CD4-positive, alpha-beta T cell (primary cell): ENCODE measurements at places on chromosomes 5 and 9. TPM values are rescaled to one million over a fixed set of nuclear protein-coding genes. Genes with fewer than 3 reads are reported as not detected.
A peak's percentile ranks its signal among the peaks of the same experiment; 100 is the strongest.

DNA sequence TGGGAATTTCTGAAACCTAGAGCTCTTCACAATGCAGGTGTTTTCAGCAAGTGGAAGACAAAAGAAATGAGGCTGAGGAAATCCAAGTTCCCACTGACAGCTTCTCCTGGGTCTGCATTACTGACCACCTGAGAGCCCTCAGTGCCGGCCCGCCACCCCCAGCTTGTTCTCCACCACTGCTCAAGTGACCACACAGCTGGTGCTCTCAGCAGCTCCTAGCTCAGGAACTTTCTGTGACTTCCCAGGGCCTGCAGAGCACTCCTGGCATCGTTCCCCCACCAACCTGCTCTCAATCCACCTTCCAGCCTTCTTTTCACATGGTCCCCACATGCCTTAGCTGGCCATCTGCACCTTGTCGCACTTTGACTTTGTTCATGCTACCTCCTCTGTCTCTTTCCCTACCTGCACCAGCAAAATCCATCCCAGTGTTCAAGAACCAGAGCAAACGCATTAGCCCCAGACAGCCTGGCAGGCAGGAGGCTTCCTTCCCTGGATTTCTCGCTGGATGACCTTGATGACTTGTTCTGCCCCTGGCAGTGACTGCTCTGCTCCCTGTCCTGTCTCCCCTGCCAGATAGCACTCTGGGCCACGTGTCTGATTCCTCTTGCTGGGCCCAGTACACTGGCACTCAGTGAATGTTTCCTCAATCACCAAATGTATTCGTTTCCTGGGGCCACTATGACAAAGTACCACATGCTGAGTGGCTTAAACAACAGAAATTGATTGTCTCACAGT lies 35.1 kb upstream of the NANS start:
- no peak overlapping the region for H3K27ac ChIP-seq
- H3K36me3 ChIP-seq = peaks cover 28% of the 10 kb centered on the region
- H3K27me3 ChIP-seq = no peaks in the 10 kb centered on the region
- no peak overlapping the region for H3K4me3 ChIP-seq

GRCh38 chr9:37374892-37375291 lies 47.6 kb upstream of the GRHPR start:
- no peaks in the 10 kb centered on the region for H3K4me1 ChIP-seq
- DNase-seq = no peak
- no peak overlapping the region for H3K4me3 ChIP-seq
- no peak overlapping the region for H3K27ac ChIP-seq
- H3K27me3 ChIP-seq = peaks cover 11% of the 10 kb centered on the region

Gene PCDHA6
- not detected for total RNA-seq

GRCh38 chr9:70400107-70400892 lies 14.2 kb downstream of the KLF9 start:
- no peak overlapping the region for H3K4me3 ChIP-seq
- H3K36me3 ChIP-seq = no peaks in the 10 kb centered on the region
- no peaks in the 10 kb centered on the region for H3K27me3 ChIP-seq
- no peak for DNase-seq

- H3K4me3 ChIP-seq = no peak overlapping the region
- no peak overlapping the region for H3K27ac ChIP-seq
- H3K27me3 ChIP-seq = peaks cover 15% of the 10 kb centered on the region
- H3K4me1 ChIP-seq = no peaks in the 10 kb centered on the region
Observed at GRCh38 chr5:6458833-6459232, 10.2 kb downstream of the UBE2QL1 start.

DNA sequence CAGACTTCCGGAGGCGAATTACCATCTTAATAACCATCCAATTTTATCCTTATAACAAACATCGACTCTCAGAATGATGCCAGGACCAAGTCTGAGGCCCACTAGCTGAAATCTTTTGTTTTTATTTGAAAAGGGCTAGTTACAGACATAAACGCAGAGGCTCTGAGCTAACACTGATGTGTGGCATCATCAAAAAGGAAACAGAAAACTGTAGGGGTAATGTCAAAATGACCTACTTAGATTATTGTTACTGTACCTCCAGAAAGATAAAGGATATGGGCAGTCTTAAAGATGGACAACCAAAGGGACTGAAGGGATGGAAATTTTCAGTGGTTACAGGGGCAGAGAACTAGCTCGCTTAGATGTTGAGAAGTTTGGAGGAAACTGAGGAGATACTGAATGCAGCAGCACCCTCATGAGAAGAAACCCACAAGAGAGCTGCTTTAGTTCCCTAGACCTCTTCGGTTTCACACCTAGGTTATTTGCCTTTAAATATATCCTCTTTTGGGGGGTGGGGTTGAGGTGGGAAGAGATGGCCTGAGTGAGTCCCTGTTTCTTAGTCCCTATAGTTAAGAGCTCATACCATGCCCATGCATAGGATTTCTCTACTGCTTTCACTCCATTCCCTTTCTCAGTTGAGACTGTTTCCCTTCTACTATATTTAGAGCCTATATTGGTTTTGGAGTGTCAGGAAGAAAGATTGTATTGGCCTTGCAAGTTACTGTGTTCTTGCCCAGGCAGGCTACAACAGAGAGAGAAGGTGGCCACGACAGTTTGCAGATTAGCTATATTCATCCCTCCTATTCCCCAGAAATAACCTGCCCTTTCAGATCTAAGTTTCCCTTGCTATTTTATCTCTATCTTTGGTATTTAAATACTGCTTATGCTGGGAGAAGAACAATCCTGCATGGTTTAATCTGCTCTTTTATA lies 320.4 kb upstream of the EFNA5 start:
- no peak for DNase-seq
- H3K4me3 ChIP-seq = no peak overlapping the region
- H3K27me3 ChIP-seq = no peaks in the 10 kb centered on the region
- H3K4me1 ChIP-seq = no peaks in the 10 kb centered on the region
- H3K36me3 ChIP-seq = no peaks in the 10 kb centered on the region

- H3K4me1 ChIP-seq = no peaks in the 10 kb centered on the region
- H3K4me3 ChIP-seq = no peak overlapping the region
- H3K27ac ChIP-seq = no peak overlapping the region
- DNase-seq = no peak
Observed at GRCh38 chr5:111469903-111470302, 42.4 kb downstream of the STARD4 start.

GRCh38 chr9:81964218-81965171 lies 21.2 kb downstream of the SPATA31D3 start:
- DNase-seq = no peak
- H3K36me3 ChIP-seq = no peaks in the 10 kb centered on the region
- no peaks in the 10 kb centered on the region for H3K27me3 ChIP-seq
- no peak overlapping the region for H3K4me3 ChIP-seq

- peaks cover 24% of the 10 kb centered on the region for H3K4me1 ChIP-seq
- peak overlapping the region; percentile 93 for H3K4me3 ChIP-seq
- H3K27ac ChIP-seq = no peak overlapping the region
Observed at GRCh38 chr9:37801287-37801850, 772 bp downstream of the DCAF10 start.

DNA sequence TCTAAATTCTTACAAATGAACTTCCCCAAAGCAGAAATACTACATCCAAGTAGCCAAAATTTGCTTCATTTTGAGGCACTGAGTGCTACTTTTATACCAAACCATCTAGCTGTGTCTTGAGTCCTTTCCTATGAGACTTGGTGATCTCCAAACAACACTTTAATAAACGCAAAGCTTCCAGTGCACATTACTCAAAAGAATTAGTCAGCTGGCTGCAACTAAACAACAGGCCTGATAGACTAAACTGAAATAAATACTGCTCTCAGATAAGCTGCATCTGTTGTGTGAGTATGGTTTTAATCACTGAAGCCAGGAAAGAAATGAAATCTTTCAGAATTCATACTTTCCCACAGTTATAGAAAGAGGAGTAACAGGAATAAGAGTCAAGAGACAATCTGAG lies 80.3 kb downstream of the VCAN start:
- no peaks in the 10 kb centered on the region for H3K4me1 ChIP-seq
- no peak overlapping the region for H3K4me3 ChIP-seq
- H3K36me3 ChIP-seq = no peaks in the 10 kb centered on the region
- no peak for DNase-seq
- no peaks in the 10 kb centered on the region for H3K27me3 ChIP-seq

Gene TRPM3
- not detected for total RNA-seq

- H3K4me3 ChIP-seq = no peak overlapping the region
- H3K36me3 ChIP-seq = no peaks in the 10 kb centered on the region
- no peaks in the 10 kb centered on the region for H3K27me3 ChIP-seq
- H3K4me1 ChIP-seq = peaks cover 90% of the 10 kb centered on the region
- peak overlapping the region; percentile 61 for H3K27ac ChIP-seq
Observed at GRCh38 chr5:134086943-134087305, 27.6 kb upstream of the TCF7 start.

Gene DMRT3
- not detected for total RNA-seq

GRCh38 chr9:104895572-104895971 lies 32.4 kb downstream of the ABCA1 start:
- H3K36me3 ChIP-seq = no peaks in the 10 kb centered on the region
- H3K4me3 ChIP-seq = no peak overlapping the region
- H3K27me3 ChIP-seq = no peaks in the 10 kb centered on the region
- DNase-seq = no peak
- peaks cover 6% of the 10 kb centered on the region for H3K4me1 ChIP-seq
- H3K27ac ChIP-seq = no peak overlapping the region

DNA sequence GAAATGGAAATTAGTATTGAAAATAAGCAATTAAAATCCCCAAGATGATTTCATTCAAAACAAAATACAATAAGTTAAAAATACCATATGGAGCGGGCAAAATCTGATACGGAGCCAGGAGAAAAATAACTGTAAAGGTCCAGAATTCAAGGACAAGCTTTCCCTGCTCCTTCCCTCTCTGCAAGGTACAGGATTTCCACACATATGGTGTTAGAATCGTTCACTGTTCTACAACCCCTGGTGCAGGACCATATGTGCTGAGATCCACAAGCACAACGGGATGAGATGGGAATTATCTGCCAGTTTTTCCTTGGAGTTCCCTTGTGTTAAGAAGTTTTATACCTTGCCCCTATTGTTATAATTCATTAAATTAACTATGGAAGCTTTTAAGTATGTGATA lies 94.7 kb upstream of the DMAC1 start:
- no peaks in the 10 kb centered on the region for H3K4me1 ChIP-seq
- DNase-seq = no peak
- no peak overlapping the region for H3K4me3 ChIP-seq
- H3K27ac ChIP-seq = no peak overlapping the region

GRCh38 chr9:107907715-107908114 lies 418.1 kb upstream of the KLF4 start:
- H3K4me3 ChIP-seq = no peak overlapping the region
- H3K27me3 ChIP-seq = no peaks in the 10 kb centered on the region
- DNase-seq = no peak
- H3K27ac ChIP-seq = no peak overlapping the region
